ENCODE measurements at places on chromosomes 12 and 14. TPM values are rescaled to one million over a fixed set of nuclear protein-coding genes. Genes with fewer than 3 reads are reported as not detected.

- peaks cover 9% of the 10 kb centered on the region for H3K4me1 ChIP-seq
- no peak for DNase-seq
- H3K27me3 ChIP-seq: no peaks in the 10 kb centered on the region
- H3K4me3 ChIP-seq: no peak overlapping the region
- H3K36me3 ChIP-seq: peaks cover 1% of the 10 kb centered on the region
Observed at GRCh38 chr14:20692116-20692751, 3.7 kb downstream of the ANG start.

- H3K36me3 ChIP-seq: peaks cover 2% of the 10 kb centered on the region
- H3K27ac ChIP-seq: no peak overlapping the region
- peaks cover 48% of the 10 kb centered on the region for H3K27me3 ChIP-seq
- H3K4me3 ChIP-seq: peak overlapping the region; percentile 61
Observed at GRCh38 chr12:203462-204260, 10.3 kb downstream of the SLC6A12 start.

GRCh38 chr14:68375376-68375775 is 417.5 kb downstream of the ZFP36L1 start:
- H3K27me3 ChIP-seq: no peaks in the 10 kb centered on the region
- no peak overlapping the region for H3K4me3 ChIP-seq
- no peak overlapping the region for H3K27ac ChIP-seq
- DNase-seq: no peak
- peaks cover 34% of the 10 kb centered on the region for H3K4me1 ChIP-seq
- H3K36me3 ChIP-seq: peaks cover 2% of the 10 kb centered on the region

DNA sequence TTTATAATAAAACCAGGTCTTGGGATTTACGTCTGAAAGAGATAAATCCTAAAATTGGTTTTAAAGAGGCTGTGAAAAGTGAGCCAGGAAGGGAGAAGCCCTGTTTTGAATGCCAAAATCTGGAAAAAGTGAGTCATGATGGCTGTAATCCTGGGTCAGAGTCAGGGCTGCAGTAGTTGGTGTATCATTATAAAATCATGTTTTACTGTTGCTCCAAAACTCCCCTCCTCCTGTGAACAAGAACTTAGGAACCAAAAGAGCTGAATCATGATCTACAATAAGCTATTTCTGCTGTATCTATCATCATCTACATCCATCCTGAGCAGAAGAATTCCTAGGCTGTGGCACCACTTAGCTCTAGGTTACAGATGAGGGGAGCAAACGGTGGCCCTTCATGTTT is 79.3 kb downstream of the LMO3 start:
- no peak overlapping the region for H3K4me3 ChIP-seq
- no peaks in the 10 kb centered on the region for H3K27me3 ChIP-seq
- H3K4me1 ChIP-seq: peaks cover 9% of the 10 kb centered on the region

DNA sequence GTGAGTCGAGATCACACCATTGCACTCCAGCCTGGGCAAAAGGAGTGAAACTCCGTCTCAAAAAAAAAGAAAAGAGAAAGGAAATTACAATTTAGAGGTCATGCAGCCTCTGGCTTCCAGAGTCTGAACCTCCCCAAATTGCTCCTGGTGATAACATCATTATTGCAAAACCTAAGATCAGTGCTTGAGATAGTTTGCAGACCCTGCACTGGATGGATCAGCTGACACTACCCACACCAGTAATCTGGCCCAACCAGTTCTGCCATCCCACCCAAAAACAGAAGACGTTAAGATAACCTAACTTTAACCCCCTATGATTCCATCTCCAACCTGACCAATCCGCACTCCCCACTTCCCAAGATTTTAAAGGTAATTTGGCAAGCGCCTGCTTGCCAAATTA is 353.7 kb upstream of the DIO2 start:
- no peaks in the 10 kb centered on the region for H3K27me3 ChIP-seq
- H3K4me3 ChIP-seq: no peak overlapping the region
- H3K4me1 ChIP-seq: no peaks in the 10 kb centered on the region
- H3K36me3 ChIP-seq: no peaks in the 10 kb centered on the region
- H3K27ac ChIP-seq: no peak overlapping the region

DNA sequence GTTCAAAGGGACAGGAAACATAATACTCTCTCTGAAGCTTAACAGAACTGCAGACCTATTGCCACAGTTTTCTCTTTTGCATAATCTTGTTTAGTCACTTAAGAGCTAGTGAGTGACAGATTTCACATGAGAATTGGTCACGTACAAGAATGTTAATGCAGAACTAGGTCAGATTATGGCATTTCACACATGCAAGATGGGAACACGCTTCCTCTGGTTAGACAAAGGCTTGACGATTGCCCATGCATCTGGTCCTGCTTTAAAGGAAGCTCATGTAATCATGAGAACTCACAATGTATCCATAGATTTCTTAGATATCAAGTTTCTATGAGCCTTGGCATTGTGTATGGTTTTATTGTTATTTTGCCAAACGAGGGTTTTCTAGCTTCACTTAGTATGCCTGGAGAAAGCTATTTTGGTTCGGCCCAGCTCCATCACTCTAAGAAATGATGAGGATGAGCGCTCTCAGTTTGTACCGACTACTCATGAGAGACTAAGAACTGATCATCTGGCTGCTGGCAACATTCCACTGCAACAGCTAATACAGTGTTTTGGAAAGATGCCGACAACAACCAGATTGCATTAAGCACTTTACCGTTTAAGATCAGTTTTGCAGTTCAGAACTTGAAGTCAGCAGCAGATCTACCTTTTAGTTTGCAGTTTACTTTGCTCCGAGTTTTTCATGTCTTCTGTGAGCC is 380.0 kb downstream of the DIO2 start:
- H3K27ac ChIP-seq: no peak overlapping the region
- H3K27me3 ChIP-seq: no peaks in the 10 kb centered on the region
- H3K36me3 ChIP-seq: no peaks in the 10 kb centered on the region
- no peak for DNase-seq

DNA sequence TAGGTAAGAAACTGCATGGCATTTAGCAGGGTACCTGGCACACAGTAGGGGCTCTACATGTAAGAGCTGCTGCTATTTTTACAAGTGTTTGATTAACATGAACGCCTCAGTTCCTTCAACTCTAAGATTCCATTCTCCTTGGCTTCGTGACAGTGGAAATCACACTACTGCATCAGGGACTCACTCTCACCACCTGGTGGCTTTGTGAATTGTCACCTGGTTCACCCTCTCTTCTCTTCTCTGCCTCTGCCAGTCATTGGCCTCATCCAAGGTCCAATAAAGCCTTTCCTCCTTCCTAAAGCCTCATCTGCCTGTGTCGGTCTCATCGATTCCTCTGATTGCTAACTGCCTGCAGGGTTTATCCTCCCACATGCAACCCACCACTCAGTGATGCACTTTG is 476.4 kb downstream of the VRK1 start:
- H3K27ac ChIP-seq: no peak overlapping the region
- peaks cover 9% of the 10 kb centered on the region for H3K27me3 ChIP-seq
- no peaks in the 10 kb centered on the region for H3K4me1 ChIP-seq
- no peaks in the 10 kb centered on the region for H3K36me3 ChIP-seq
- no peak overlapping the region for H3K4me3 ChIP-seq

DNA sequence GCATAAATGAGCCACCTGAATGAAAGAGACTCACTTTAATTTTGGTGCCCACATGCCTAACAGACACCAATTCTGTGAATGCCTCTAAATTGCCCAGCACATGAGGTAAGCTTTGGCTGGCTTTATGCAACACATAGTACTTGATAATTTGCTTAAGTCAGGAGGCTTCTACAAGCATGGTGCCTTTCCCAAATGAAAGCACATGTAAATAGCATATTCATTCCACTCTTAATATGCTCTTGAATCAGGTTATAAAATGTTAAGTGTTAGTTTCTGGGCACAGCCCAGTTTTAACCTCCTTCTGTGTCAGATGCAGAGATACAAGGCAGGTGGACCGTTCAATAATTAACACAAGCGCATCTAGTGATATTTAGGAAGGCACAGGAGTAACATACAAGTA is 15.6 kb downstream of the TMCC3 start:
- H3K4me3 ChIP-seq: no peak overlapping the region
- H3K27me3 ChIP-seq: peaks cover 2% of the 10 kb centered on the region
- DNase-seq: no peak
- no peaks in the 10 kb centered on the region for H3K36me3 ChIP-seq
- peaks cover 4% of the 10 kb centered on the region for H3K4me1 ChIP-seq

GRCh38 chr14:67158566-67158965 is 30.7 kb upstream of the GARIN2 start:
- H3K4me3 ChIP-seq: no peak overlapping the region
- no peak for DNase-seq
- no peak overlapping the region for H3K27ac ChIP-seq
- H3K4me1 ChIP-seq: no peaks in the 10 kb centered on the region
- no peaks in the 10 kb centered on the region for H3K36me3 ChIP-seq

GRCh38 chr12:50187084-50187900 is 20.1 kb upstream of the CERS5 start:
- H3K4me1 ChIP-seq: peaks cover 59% of the 10 kb centered on the region
- H3K4me3 ChIP-seq: no peak overlapping the region
- peaks cover 8% of the 10 kb centered on the region for H3K36me3 ChIP-seq
- no peak for DNase-seq

- no peak overlapping the region for H3K27ac ChIP-seq
- DNase-seq: no peak
- peaks cover 9% of the 10 kb centered on the region for H3K4me1 ChIP-seq
- H3K27me3 ChIP-seq: no peaks in the 10 kb centered on the region
- H3K36me3 ChIP-seq: peaks cover 22% of the 10 kb centered on the region
Observed at GRCh38 chr12:47795121-47795813, 22.2 kb downstream of the SLC48A1 start.

DNA sequence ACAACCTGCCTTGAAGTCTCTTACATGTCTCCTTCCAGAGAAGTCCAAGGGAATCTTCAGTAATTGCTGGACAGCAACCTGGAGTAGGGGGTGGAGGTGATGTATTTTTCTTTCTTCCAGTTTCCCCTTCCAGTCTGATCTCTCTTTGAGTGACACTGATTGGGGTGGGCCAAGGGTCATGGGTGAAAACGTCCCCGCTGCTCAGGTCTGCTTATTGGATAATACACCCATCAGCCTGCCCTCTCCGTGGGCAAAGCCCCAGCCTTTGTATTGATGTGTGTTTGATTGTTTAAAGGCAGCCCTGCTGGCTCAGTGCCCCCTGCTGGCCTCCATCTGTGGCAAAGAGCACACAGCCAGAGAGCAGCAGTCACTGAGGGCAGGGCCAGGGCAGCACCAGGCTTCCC is 35.7 kb upstream of the ATP2A2 start:
- no peak overlapping the region for H3K27ac ChIP-seq
- H3K4me3 ChIP-seq: no peak overlapping the region
- H3K36me3 ChIP-seq: peaks cover 8% of the 10 kb centered on the region
- no peak for DNase-seq
- H3K4me1 ChIP-seq: peaks cover 42% of the 10 kb centered on the region

DNA sequence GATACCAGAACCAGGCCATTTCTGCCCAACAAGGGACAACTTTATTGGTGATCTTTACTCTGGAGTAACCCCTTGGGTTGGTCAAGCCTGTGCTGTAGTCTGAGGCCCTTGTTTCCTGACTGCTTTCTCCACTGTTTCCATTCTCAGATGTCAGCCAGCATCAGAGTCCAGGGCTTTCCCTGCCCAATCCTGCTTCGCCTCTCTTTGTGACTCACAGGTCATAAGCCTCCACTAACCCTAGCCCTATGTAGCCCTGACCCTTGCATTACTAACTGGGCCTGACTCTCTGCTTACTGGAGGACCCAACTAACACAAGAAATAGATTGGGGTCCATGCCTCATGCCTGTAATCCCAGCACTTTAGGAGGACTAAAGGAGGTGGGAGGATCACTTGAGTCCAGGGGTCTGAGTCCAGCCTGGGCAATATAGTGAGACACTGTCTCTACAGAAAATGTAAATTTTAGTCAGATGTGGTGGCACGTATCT is 8.6 kb upstream of the SNRNP35 start:
- no peak overlapping the region for H3K27ac ChIP-seq
- no peak for DNase-seq
- no peaks in the 10 kb centered on the region for H3K27me3 ChIP-seq
- H3K4me3 ChIP-seq: no peak overlapping the region

The LRTM2 gene
- total RNA-seq: not detected

DNA sequence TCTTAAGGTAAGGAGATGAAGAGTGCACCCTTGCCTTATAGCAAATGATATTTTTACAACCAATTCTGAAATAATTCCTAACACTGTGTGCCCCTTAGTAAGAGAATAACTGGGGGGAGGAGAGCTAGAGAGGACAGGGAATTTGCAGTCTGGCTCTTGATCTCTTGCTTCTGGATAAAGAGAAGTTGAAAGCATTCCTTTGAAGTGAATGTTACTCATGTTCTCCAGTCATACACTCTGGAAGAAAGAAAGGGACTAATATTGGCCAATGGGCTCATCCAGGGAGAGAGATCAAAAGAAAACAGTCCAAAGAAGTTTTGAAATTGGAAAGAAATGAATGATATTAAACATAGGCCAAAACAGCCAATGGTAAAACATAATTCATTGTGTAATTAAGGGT is 25.3 kb downstream of the C12orf75 start:
- no peak for DNase-seq
- H3K4me1 ChIP-seq: peaks cover 62% of the 10 kb centered on the region
- no peaks in the 10 kb centered on the region for H3K27me3 ChIP-seq
- H3K4me3 ChIP-seq: no peak overlapping the region
- peaks cover 22% of the 10 kb centered on the region for H3K36me3 ChIP-seq

The KRT80 gene
- 10.7 TPM for total RNA-seq

The MYO1H gene
- total RNA-seq: not detected

The SRRM4 gene
- total RNA-seq: not detected

The JAG2 gene
- total RNA-seq: 16.8 TPM

- DNase-seq: no peak
- H3K36me3 ChIP-seq: no peaks in the 10 kb centered on the region
- H3K27ac ChIP-seq: no peak overlapping the region
- H3K4me3 ChIP-seq: no peak overlapping the region
- peaks cover 2% of the 10 kb centered on the region for H3K27me3 ChIP-seq
Observed at GRCh38 chr12:81329085-81329484, 251.2 kb downstream of the ACSS3 start.

DNA sequence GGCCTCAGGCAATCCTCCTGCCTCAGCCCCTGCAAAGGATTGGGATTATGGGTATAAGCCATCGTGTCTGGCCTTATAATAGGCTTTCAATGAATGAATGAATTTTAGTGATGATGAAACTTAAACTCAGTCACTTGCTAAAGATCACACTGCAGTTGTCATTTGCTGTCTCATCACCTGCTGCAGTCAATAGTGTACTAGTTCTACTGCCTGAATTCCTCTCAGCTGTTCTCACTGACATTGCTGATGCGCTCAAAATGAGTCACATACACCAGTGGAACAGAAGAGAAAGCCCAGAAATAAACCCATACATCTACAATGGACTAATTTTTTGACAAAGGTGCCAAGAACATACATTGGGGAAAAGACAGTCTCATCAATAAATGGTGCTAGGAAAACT is 5.6 kb upstream of the SYNJ2BP start:
- no peaks in the 10 kb centered on the region for H3K4me1 ChIP-seq
- H3K4me3 ChIP-seq: no peak overlapping the region
- H3K36me3 ChIP-seq: no peaks in the 10 kb centered on the region
- H3K27ac ChIP-seq: no peak overlapping the region
- no peak for DNase-seq
- peaks cover 11% of the 10 kb centered on the region for H3K27me3 ChIP-seq

- H3K4me1 ChIP-seq: peaks cover 7% of the 10 kb centered on the region
- H3K4me3 ChIP-seq: no peak overlapping the region
- peaks cover 2% of the 10 kb centered on the region for H3K27me3 ChIP-seq
- no peak overlapping the region for H3K27ac ChIP-seq
- no peaks in the 10 kb centered on the region for H3K36me3 ChIP-seq
Observed at GRCh38 chr12:93638954-93639353, 38.2 kb upstream of the CRADD start.

GRCh38 chr14:75559451-75560222 is 18.8 kb upstream of the FLVCR2 start:
- no peak for DNase-seq
- no peak overlapping the region for H3K4me3 ChIP-seq
- no peaks in the 10 kb centered on the region for H3K36me3 ChIP-seq
- H3K27ac ChIP-seq: no peak overlapping the region
- H3K4me1 ChIP-seq: peaks cover under 1% of the 10 kb centered on the region

The MFAP5 gene
- total RNA-seq: 40.2 TPM
